Hematopoietic multipotent progenitor cell treated with erythropoietin and hydrocortisone succinate and interleukin-3 and kit ligand, for 8 days (in vitro differentiated cells): ENCODE measurements at places on chromosomes 11 and 22.

GRCh38 chr11:65802841-65803240, 16.0 kb downstream of the OVOL1 start:
- no peak for DNase-seq

DNA sequence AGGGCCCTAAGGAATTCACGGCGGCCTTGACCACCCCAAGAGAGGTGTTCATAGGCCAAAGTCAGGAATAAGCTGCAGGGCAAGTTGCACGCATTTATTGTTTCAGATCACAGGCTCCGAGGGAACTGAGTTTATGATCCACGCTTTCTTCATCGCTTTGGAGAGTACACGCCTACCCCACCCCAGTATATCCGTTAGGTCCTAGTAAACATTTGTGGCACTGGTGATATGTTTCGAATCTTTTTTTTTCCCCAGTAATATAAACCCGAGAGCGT, 805 bp downstream of the GANAB start:
- peak; percentile 26 for DNase-seq

- DNase-seq: no peak
These were observed 19.4 kb upstream of the TSKU start for GRCh38 chr11:76763573-76764346.

DNA sequence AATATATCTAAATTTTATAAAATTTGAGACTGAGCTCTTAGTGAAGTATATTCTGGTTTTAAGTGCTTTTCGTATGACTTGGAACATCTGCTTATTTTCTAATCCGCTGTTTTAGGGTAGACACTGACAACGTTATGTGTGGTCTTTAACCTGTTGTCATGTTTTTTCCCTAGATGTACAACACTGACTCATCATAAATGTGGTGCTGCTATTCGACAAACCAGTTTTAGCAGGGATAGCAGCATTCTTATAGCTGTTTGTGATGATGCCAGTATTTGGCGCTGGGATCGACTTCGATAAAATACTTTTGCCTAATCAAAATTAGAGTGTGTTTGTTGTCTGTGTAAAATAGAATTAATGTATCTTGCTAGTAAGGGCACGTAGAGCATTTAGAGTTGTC, 23.8 kb upstream of the HIKESHI start:
- DNase-seq: no peak

- peak; percentile 13 for DNase-seq
These were observed 5.6 kb downstream of the RGL4 start for GRCh38 chr22:23696326-23696851.

DNA sequence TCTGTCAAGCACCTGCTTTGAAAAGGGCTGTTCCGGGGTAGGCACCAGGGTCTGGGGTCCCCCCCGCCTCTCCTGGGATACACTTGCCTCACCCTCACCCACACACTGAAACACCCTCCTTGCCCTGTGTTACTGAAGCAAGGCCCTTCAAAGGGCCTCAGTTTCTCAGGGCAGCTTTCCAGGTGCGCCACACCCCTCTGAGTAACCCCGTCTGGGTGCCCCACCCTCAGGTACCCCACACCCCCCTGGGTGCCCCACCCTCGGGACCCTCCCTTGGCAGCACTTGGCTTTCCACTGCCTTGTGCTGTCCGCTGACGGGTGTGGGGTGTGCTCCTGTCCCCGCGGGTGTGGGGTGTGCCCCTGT, 413.6 kb downstream of the TBC1D22A start:
- no peak for DNase-seq

DNA sequence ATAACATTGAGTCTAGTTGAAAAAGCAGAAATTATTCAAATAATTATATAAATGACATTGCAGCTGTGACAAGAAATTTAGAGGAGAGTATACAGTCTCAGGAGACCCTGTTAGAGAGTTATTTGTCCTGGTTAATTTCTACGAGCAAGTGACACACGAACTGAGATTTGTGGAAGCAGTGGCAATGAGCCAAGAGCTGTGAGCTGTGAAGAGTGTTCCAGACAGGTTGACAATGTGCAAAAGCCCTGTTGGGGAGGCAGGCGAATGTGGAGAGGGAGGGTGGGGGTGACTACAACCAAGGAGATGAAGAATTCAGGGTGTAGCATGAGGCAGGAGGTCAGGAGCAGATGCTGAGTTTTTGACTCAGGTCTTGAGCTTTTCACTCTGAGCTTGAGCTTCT, 620.2 kb upstream of the TENM4 start:
- DNase-seq: no peak
